ENCODE measurements at places on chromosomes 2 and 18.

DNA sequence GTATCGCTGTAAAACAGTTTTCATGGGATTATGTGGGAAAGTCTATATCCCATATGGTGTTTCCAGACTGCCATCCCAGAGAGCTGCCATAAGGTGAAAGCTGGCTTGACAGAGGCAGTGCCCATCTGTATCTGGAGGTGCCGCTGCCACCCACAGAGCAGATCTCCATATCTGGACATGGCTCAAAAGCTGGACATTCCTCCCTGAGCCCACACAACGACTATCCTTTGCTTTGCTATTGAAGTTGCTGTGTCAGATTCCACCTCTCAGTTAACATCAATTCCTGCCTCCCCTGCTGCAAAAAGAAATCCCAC lies 55.2 kb downstream of the RND3 start:
- no peak for DNase-seq

GRCh38 chr2:46294176-46294836 lies 2.9 kb upstream of the EPAS1 start:
- no peak for DNase-seq

DNA sequence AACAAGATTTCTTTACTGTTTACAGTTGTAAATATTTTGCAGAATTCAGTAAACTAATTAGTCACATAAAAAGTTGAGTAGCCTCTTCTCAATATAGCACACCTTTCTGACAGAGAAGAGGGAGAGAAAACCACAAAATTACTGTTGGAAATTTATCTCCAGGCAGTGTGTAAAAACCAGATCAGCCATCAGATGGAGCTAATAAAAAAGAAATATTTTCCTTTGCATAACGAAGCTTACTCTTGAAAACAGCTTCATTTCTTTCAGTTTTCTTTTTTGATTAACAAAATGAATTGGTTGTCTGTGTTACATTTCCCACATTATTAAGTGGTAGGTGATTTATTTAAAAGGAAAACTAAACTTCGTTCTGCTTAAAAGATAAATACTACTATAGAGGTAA lies 259.3 kb upstream of the KCNJ3 start:
- no peak for DNase-seq

DNA sequence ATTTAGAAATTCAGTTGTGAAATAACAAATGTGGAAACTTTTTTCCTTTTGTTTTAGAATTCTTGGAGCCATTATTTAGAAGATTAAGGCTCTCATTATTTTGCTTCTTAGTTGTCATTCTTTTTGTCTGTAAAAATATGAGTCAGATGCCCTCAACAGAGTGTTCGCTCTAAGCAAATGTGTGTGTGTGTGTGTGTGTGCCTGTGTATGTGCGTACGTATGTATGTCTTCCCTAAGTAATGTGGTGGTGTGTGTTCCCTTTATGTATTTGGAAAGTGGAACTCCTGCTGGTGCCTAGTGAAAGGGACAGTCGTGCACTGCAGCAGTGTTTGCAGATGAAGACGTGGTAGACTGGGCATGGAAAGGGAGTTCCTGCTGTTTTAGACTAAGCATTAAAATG lies 27.5 kb downstream of the ZNF407 start:
- DNase-seq: no peak

Data from uterus (tissue), 4 donors.